Nephron progenitor cell (in vitro differentiated cells): ENCODE measurements at places on chromosomes 13 and 19.

DNA sequence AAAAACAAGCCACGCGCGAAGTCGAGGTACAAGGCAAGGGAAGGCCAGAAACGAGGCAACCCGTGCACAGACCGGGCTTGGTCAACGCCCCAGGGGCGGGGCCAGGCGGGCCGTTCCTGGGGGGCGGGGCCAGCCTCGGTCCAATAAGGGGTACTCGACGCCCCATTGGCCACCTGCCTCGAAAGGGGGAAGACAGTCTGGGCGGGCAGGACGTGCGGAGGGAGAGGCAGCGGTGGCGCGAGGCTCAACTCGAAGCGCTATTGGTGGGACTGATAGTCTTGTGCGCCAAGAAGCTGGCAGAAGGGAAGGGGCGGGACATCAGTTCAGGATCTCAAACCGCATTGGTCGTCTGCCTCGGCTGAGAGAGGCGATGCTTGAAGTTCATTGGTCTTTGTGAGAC is at the start of gene LYPD4:
LYPD4 (minus strand) TSS at position 83 of the 400 bp plus-strand sequence. CDS start 5,398 bp downstream, outside the sequence.
- H3K27me3 ChIP-seq = peaks cover 49% of the 10 kb centered on the region
- no peaks in the 10 kb centered on the region for H3K4me1 ChIP-seq
- no peak for DNase-seq
- no peaks in the 10 kb centered on the region for H3K36me3 ChIP-seq
- H3K27ac ChIP-seq = no peak within 1 kb of the TSS

GRCh38 chr19:53881482-53882390 is at the start of gene PRKCG:
Gene PRKCG, plus strand, starts transcription at chr19:53882197. Its CDS starts 298 bp downstream, at chr19:53882495.
- peak; percentile 83 for DNase-seq
- peaks cover 5% of the 10 kb centered on the region for H3K36me3 ChIP-seq
- H3K4me1 ChIP-seq = peaks cover 37% of the 10 kb centered on the region

- DNase-seq = peak; percentile 39
- no peak overlapping the region for H3K27ac ChIP-seq
- peaks cover 17% of the 10 kb centered on the region for H3K4me1 ChIP-seq
Measured at GRCh38 chr19:40576151-40576584, 505 bp upstream of the SHKBP1 start.

GRCh38 chr19:38878575-38879399 is 712 bp upstream of the RINL start:
- H3K4me1 ChIP-seq = peaks cover 55% of the 10 kb centered on the region
- DNase-seq = no peak
- H3K27me3 ChIP-seq = no peaks in the 10 kb centered on the region
- H3K36me3 ChIP-seq = peaks cover 5% of the 10 kb centered on the region
- no peak overlapping the region for H3K4me3 ChIP-seq
- H3K27ac ChIP-seq = no peak overlapping the region

- H3K36me3 ChIP-seq = no peaks in the 10 kb centered on the region
- peak; percentile 99 for DNase-seq
- peaks cover 4% of the 10 kb centered on the region for H3K4me1 ChIP-seq
- H3K27ac ChIP-seq = no peak overlapping the region
Measured at GRCh38 chr19:10027158-10027997, 14.1 kb downstream of the RDH8 start.

DNA sequence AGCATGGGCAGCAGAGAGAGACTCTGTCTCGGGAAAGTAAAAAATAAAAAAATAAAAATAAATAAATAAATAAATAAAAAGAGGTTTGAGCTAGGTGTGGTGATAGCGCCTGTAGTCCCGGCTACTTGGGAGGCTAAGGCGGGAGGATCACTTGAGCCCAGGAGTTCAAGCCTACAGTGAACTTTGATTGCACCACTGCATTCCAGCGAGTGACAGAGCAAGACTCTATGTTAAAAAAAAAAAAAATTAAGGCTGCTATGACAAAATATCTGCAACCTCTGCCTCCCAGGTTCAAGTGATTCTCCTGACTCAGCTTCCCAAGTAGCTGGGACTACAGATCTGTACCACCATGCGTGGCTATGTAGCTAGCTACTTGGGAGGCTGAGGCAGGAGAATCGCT is 3.2 kb upstream of the DENND1C start:
- peaks cover 42% of the 10 kb centered on the region for H3K27me3 ChIP-seq
- DNase-seq = no peak
- H3K36me3 ChIP-seq = no peaks in the 10 kb centered on the region
- H3K4me3 ChIP-seq = no peak overlapping the region

- no peak overlapping the region for H3K4me3 ChIP-seq
- H3K27me3 ChIP-seq = no peaks in the 10 kb centered on the region
- no peaks in the 10 kb centered on the region for H3K36me3 ChIP-seq
- H3K27ac ChIP-seq = no peak overlapping the region
Measured at GRCh38 chr13:24619282-24619681, 60.9 kb upstream of the ATP12A start.

DNA sequence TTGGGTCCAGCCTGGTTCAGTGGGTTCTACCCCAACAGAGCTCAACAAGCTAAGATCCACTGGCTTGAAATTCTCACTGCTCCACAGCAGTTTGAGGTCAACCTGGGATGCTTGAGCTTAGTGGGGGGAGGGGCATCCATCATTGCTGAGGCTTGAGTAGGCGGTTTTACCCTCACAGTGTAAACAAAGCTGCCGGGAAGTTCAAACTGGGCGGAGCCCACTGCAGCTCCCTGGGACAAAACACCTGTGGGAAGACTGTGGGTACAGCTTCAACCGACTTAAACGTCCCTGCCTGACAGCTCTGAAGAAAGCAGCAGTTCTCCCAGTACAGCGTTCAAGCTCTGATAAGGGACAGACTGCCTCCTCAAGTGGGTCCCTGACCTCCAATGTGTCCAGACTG is 1161.9 kb downstream of the UQCRFS1 start:
- H3K27ac ChIP-seq = no peak overlapping the region
- no peak for DNase-seq
- H3K36me3 ChIP-seq = no peaks in the 10 kb centered on the region
- H3K27me3 ChIP-seq = peaks cover 7% of the 10 kb centered on the region

DNA sequence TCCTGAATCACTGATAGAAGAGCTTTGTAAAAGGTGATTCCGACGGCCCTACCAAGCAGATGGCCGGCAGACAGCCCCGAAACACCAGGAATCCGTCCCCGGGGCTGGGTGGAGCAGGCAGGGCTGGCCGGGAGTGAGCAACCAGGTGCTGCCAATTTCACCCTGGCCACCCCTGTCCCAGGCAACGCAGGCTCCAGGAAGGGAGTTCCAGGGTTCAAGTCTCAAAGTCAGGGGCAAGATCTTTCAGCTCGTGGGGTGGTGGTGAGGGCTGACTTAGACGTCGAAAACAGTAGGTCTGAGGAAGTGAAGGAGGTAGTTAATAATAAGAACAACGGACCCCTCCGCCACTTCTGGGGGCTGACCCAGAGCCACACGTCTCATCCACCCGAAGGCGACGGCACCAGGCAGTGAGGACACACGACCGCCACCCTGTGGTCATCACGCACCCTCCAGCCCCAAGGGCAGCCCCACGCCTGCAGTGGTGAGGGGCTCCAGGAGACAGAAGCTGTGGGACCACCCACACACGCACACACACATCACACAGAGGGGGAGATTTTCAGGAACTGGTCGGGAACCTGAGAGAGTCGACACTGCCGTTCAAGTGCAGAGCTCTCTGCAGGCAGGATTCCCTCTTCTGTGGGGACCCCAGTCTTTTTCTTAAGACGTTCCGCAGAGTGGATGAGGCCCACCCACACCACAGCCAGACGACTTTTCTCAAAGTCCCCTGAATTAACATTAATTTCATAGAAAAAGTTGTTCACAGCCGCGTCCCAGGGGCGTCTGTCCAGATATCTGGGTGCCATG is 67.2 kb downstream of the SPACA7 start:
- H3K27me3 ChIP-seq = peaks cover 63% of the 10 kb centered on the region
- H3K36me3 ChIP-seq = no peaks in the 10 kb centered on the region
- peaks cover 6% of the 10 kb centered on the region for H3K4me1 ChIP-seq
- H3K27ac ChIP-seq = no peak overlapping the region
- DNase-seq = peak; percentile 66

DNA sequence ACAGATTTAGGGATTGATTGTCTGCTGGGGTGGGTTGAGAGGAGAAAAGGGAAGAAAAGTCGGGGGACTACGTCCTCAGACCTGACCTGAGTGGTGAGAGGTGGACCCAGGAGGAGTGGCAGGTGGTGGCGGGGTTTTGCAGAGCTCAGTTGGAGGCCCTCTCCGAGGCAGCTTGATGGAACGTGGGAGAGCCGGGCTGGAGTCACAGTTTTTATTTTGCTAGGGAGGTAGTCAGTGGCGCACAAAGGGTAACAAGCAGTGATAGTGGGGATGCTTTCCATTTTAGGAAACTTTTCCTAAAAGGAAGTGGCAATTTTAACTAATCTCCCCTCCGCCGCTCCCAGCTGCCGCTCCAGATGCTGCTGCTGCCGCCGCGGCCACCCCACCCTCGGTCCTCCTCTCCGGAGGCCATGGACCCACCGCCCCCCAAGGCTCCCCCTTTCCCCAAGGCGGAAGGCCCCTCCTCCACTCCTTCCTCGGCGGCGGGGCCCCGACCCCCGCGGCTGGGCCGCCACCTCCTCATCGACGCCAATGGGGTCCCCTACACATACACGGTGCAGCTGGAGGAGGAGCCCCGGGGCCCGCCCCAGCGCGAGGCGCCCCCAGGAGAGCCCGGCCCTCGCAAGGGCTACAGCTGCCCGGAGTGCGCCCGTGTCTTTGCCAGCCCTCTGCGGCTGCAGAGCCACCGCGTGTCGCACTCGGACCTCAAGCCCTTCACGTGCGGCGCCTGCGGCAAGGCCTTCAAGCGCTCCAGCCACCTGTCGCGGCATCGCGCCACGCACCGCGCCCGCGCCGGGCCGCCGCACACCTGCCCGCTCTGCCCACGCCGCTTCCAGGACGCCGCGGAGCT is 1.1 kb upstream of the ZNF581 start:
- H3K27ac ChIP-seq = peak overlapping the region; percentile 77
- H3K4me1 ChIP-seq = peaks cover 66% of the 10 kb centered on the region
- H3K4me3 ChIP-seq = peak overlapping the region; percentile 95
- peaks cover 26% of the 10 kb centered on the region for H3K36me3 ChIP-seq

DNA sequence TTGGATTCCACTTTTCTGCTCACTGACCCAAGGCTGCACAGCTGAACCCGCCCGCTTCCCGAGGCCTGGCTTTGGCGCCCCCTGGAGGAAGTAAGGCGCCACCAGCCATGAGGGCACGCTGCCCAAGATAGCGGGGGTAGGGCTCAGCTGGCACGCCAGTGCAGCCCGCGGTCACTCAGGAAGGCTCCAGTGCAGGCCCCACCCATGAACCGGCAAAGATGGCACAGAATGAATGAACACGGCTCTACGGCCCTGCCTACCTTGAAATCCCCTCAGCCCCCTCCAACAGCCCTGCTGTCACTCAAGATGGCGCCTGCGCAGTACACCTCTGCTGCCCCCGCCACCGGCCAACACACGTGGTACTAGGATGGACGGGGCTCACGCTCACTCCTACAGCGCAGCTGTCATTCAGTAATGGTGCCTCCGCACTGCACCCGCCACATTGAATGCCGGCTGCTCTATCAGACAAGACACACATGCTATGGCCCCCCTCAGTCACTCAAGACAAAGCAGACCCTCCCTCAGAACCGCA is 3.0 kb downstream of the PEG3 start:
- H3K36me3 ChIP-seq = peaks cover 5% of the 10 kb centered on the region
- DNase-seq = no peak
- no peaks in the 10 kb centered on the region for H3K27me3 ChIP-seq
- no peak overlapping the region for H3K4me3 ChIP-seq
- H3K4me1 ChIP-seq = no peaks in the 10 kb centered on the region
- H3K27ac ChIP-seq = no peak overlapping the region

GRCh38 chr13:85254641-85255040 is 544.6 kb downstream of the SLITRK6 start:
- no peaks in the 10 kb centered on the region for H3K36me3 ChIP-seq
- DNase-seq = no peak
- no peaks in the 10 kb centered on the region for H3K27me3 ChIP-seq
- no peaks in the 10 kb centered on the region for H3K4me1 ChIP-seq

DNA sequence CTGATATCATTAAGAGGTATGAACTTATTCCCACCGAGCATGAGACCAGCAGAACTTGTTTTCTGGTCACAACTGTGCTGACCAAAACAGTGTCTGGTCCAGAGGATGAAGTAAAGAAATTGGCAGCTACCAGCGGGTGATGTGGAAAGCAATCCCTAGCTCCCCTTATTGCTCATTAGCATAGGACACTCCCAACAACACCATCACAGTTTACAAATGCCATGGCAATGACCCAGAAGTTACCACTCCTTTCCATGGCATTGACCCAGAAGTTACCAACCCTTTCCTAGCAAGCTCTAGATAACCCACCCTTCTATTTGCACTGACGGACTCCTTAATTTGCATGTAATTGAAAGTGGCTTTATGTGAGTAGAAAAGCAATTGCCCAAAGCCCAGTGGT is 1856.1 kb downstream of the OLFM4 start:
- no peaks in the 10 kb centered on the region for H3K36me3 ChIP-seq
- H3K27me3 ChIP-seq = no peaks in the 10 kb centered on the region
- DNase-seq = no peak
- H3K4me3 ChIP-seq = no peak overlapping the region
- H3K27ac ChIP-seq = no peak overlapping the region
- no peaks in the 10 kb centered on the region for H3K4me1 ChIP-seq

DNA sequence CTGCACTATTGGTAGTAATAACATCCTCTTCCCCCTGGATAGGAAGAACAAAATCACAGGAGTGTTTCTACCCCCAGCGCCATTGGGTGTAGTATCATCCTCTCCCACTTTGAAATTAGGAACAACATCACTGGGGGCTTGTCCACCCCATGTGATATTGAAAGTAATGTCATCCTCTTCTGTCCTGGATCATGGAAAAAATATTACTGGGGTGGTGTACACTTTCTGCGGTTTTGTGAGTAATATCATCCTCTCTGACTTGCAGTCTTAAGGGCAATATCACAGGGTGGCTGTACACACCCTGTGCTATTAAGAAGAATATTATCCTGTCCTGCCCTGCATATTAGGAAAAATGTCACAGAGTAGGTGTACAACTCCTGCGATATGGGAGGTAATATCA is 4.9 kb upstream of the RGCC start:
- H3K27ac ChIP-seq = no peak overlapping the region
- H3K4me3 ChIP-seq = no peak overlapping the region
- peaks cover 50% of the 10 kb centered on the region for H3K27me3 ChIP-seq
- no peaks in the 10 kb centered on the region for H3K4me1 ChIP-seq

- no peaks in the 10 kb centered on the region for H3K36me3 ChIP-seq
- no peak for DNase-seq
Measured at GRCh38 chr19:15141143-15141542, 33.9 kb downstream of the SYDE1 start.

DNA sequence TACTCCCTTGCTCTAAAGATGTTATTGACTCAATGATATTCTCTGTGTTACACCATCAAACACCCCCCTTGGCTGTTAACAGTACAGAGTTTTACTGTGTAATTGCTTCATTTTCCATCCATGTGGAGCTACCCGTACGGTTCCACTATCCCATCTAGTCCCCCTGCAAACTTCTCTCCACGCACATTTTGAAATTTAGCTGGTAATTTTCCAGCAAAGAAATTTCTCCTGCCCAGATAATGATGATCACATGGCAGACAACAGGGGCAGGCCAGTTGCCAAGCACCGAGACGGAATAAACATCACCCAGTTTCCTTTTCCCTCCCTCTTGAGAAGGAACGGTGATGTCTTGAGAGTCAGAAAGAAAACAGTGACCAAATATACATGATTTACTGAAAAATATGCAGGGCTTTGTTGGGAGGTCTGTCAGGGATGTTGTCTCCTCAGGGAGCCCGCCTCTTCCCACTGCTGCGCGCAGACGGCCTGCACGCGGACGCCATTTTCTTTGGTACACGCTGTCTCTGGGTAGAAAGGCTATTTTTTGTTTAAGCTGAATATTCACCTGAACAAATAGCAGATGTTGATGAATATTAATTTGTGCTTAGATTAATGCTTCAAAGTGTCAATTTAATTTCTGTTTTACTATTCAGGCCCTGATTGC is 109.9 kb downstream of the OLFM4 start:
- H3K4me1 ChIP-seq = no peaks in the 10 kb centered on the region
- no peaks in the 10 kb centered on the region for H3K36me3 ChIP-seq
- DNase-seq = no peak
- no peak overlapping the region for H3K27ac ChIP-seq
- no peaks in the 10 kb centered on the region for H3K27me3 ChIP-seq
- no peak overlapping the region for H3K4me3 ChIP-seq
